ENCODE measurements at places on chromosomes 16 and 17.

GRCh38 chr17:72053449-72053848 lies 67.4 kb upstream of the SOX9 start:
- DNase-seq = no peak

DNA sequence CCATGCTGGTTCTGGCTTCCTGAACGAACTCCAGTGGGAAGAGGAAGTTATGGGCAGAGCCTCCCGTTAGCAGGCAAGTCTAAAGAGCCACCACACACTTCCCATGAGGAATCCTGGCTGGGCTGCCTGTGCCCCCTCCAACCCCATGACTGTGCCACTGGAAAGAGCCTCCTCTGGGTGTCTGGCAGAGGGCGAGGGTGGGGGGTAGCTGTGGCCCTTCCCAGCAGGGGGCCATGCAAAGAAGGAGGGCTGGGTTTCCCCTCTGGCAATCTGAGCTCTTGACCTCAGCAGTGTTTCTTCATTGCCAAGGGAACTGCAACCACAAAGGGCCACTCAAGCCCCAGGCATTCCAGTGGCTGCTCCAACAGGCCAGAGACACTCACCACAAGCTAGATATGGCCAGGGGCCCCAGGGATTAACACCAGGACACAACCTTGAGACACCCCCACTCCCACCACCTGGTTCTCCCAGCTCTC lies 1.7 kb upstream of the RRAD start:
- DNase-seq = peak; percentile 87

- no peak for DNase-seq
Measured at GRCh38 chr17:17376362-17376761, 73.2 kb downstream of the NT5M start.

GRCh38 chr17:973053-973452 lies 6.5 kb downstream of the NXN start:
- peak; percentile 89 for DNase-seq

DNA sequence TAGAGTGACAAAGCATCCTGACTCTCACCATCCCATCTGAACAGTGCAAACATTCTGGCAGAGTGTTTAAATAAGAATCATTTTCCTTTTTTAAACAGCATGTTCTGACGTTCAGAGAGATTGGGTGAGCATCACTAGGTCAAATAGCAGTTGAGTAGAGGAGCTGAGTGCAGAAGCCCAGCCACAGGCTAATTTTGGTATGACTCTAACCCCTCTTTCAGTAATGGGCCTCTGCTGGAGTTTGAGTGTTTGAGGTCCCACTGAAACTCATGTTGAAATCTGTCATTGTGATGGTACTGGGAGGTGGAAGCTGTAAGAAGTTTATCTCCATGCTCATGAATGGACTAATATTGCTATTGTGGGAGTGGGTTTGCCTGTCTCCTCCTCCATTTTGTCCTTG lies 194.4 kb downstream of the SALL1 start:
- no peak for DNase-seq

DNA sequence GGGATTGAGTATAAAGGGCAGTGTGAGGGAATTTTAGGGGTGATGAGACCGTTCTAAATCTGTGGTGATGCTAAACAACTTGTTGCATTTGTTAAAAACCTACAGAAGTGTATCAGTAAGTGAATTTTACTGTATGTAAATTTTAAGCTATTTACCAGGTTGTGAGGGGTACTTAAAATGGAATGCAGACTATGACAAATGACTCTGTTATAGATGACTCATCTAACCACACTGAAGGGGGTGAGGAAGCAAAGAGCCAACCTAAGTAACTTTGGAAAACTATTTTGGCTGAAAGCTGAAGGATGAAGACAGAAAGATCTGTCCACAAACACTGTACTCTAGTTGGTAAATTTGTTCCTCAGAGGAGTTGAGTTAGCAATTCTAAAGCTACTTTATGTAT lies 5.3 kb upstream of the MKS1 start:
- peak; percentile 76 for DNase-seq

GRCh38 chr16:81158964-81159363 lies 62.8 kb upstream of the GCSH start:
- no peak for DNase-seq

GRCh38 chr17:79613195-79613772 lies 2.4 kb upstream of the RBFOX3 start:
- DNase-seq = no peak

- no peak for DNase-seq
Measured at GRCh38 chr16:8915722-8916301, 33.7 kb downstream of the LITAFD start.

DNA sequence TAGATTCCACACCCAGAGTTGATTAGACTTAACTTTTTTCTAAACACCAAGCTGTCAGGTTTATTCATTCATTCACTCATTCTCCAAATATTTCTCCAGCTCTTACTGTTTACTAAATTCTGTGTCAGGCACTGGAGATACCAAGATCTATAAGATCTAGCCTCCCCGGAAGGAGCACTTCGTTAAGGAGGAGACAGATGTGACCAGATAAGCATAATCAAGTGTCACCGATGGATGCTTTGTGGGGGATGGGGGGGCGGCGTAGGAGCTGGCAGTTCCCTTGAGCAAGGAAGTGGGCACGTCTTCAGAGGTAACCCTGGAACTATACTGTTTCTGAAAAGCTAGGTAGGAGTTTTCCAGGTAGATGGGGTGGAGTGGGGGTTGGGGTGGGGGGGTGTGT lies 3.8 kb upstream of the RPL26 start:
- DNase-seq = peak; percentile 84

- peak; percentile 32 for DNase-seq
Measured at GRCh38 chr17:4777969-4778760, 6.5 kb downstream of the TM4SF5 start.

DNA sequence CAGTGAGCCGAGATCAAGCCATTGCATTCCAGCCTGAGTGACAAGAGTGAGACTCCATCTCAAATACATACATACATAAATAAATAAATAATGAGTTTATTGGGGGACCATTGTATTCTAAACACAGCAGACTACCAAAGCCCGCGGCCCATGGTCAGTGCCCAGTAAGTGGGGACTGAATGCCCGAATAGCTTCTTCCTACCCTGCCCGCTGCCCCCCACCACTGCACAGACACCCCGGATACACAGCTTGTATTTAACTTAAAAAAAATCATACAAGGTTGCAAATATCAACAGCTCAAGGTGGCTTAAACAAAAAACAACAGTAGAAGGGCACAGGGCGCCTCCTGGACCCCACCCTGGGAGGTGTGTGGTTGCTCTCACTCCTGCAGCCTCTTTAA lies 22.6 kb upstream of the TLK2 start:
- DNase-seq = no peak

- no peak for DNase-seq
Measured at GRCh38 chr17:57808882-57809281, 41.0 kb downstream of the MRPS23 start.

- no peak for DNase-seq
Measured at GRCh38 chr16:1155353-1156054, 2.6 kb downstream of the CACNA1H start.

DNA sequence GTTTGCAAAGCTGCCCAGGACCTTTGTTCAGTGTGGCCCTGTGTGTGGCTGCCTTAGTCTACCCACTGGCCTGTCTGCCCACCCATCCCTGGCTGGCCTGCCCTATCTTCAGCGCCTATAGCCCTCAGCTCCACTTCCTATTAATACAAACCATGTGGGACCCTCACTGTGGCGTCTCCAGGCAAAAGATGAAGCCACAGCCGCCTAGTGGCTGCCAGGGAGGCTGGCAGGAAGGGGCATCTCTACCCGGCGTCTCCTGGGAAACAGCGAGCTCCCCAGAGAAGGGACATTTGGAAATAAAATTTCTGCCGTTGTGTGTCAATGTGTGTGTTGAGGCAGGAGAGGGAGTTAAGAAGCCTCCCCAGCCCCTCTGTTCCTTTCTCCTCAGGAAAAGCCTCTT lies 31.5 kb downstream of the NEUROD2 start:
- peak; percentile 56 for DNase-seq

DNA sequence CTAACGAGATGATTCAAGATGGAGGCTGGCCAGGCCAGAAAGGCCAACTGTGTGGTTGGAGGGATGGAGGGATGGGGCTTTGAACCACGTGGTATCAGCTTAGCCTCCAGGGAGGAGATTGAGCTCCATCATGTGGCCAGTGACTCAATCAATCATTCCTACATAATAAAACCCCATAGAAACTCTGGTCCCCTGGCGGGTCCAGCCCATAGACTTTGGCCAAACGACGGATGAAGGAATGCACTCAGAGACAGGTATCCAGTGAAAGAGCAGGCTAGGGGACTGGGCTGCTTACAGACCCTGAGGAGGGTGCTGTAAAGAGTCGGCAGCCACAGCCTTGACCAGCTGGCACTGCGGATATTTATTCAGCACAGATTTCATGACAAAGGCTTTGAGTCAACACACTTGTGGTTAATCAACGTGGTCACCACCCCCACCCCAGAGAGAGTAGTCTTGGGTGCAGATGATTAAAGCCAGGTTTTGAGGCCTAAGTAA lies 308.7 kb upstream of the TNRC6C start:
- DNase-seq = peak; percentile 16

GRCh38 chr17:20022701-20023100 lies 13.5 kb downstream of the SPECC1 start:
- DNase-seq = no peak

DNA sequence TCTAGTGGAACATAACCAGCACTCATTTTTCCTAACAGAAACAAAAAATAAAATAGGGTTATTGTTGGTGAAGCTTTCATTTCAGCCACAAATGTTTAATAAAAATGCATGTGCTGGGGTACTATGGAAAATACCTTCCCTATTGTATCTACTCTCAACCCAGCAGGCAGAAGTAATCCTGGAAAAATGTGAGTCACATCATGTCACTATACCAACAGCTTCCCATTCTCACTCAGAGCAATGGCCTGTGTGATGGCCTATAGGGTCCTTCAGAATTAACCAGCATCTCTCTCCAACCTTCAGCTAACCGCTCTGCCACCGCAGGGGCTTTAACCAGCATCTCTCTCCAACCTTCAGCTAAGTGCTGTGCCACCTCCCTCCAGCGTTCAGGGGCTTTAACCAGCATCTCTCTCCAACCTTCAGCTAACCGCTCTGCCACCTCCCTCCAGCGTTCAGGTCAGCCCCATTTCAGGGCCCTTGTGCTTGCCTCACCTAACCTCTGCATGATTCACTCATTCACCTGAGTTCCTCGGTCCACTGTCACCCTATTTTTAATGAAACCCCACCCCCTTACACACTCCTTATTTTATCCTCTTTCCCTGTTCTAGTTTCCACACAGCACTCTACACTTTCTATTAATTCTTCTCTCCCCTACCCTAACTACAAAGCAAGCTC lies 34.0 kb downstream of the UBE2G1 start:
- peak; percentile 65 for DNase-seq

GRCh38 chr17:37661400-37662014 lies 18.3 kb upstream of the DDX52 start:
- DNase-seq = no peak
